ENCODE measurements at places on chromosomes 5 and 9. TPM values are rescaled to one million over a fixed set of nuclear protein-coding genes. Genes with fewer than 3 reads are reported as not detected.
A peak's percentile ranks its signal among the peaks of the same experiment; 100 is the strongest.

IL31RA gene
- 0.90 TPM for total RNA-seq

SMC2 gene
- 12.4 TPM for total RNA-seq

GRCh38 chr9:130692321-130692720 is 1.3 kb upstream of the EXOSC2 start:
- DNase-seq: no peak

DNA sequence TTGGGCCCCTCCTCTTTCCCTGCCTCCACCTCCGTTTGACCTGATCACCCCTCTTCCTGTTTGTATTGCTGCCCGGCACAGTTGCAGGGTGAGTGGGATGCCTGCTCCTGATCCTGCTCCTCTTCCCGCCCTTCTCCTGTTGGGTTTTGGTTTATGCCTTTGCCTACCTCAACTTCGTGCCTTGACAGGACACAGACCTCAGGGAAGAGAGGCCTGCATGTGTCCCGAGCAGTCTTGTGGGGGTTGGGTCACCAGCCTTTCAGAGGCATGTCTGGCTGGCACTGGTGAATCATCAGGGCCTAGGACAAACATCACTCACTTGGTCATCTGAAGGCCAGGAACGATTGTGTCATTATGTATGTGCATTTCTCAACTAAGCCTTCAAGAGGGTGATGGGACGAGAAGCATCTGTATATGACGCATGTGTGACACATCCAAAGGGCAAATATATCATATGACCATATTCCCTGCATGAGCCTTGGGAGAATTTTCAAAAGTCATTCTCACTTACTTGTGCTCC is 56.9 kb downstream of the NPR3 start:
- peak; percentile 99 for DNase-seq

- peak; percentile 59 for DNase-seq
Observed at GRCh38 chr5:66122379-66123034, 21.6 kb upstream of the SREK1 start.

- DNase-seq: peak; percentile 95
Observed at GRCh38 chr5:57442080-57442839, 40.4 kb downstream of the ACTBL2 start.

DNA sequence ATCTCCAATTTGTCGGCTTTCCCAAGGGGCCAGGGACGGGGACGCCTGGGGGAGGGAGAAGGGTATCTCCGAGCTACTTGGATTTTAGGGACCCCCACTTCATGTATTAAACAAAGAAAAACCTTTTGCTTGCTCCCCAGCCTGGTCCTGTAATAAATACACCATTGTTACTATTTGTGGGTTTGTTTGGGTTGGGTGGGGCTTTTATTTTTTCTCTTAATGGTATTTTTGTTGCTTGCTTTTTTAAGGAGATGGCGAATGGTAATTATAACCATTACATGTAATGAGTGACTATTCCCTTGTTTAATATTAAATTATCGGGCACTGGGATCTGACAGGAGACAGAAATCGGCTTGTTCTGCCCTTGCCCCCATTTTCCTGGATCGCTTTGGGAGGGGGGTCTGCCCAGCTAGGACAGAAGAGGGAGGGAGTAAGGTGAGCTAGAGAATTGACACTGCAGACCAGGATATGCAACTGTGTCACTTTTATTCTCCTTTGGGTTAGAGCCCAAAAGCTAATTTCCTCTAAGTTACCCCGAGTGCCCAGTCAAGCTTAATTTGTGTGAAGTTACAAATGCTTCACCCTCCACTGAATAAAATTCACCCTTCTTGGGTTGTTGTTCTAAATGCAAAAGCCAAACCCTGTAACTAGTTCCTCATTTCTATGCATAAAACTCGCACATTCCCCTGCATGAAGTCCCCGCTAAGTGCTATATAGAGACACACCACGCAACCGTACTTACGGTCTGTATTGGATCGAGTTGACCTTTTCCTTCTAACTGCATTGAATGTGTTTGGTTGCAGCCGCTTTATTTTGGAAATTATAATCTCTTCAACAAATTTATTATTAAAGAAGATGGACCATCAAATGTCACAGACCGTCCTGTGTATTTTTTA is 1.6 kb upstream of the ZNF608 start:
- peak; percentile 44 for DNase-seq

- DNase-seq: peak; percentile 24
Observed at GRCh38 chr5:128427921-128428320, 110.1 kb downstream of the FBN2 start.

DNA sequence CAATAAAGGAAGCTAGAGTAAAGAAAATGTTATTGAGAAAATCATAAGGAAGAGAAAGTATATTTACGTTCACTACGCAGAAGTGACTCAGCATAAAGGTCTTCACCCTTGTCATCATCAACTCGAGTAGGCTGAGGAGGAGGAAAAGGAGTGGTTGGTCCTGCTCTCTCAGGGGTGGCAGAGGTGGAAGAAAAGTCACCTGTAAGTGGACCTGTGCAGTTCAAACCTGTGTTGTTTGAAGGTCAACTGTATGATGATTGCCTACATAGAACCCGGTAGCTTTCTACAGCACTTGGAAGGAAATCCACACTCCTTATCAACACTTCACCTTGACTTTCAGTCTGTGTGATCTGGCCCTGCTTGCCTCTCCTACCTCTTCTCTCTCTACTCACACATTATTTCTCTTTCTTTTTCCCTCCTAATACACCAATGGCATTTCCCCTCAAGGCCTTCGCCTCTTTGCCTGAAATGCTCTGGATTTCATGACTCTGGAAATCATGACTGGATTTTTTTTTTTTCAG is 109.3 kb upstream of the CPEB4 start:
- peak; percentile 59 for DNase-seq

- no peak for DNase-seq
Observed at GRCh38 chr9:122222791-122223190, 6.0 kb downstream of the LHX6 start.

DNA sequence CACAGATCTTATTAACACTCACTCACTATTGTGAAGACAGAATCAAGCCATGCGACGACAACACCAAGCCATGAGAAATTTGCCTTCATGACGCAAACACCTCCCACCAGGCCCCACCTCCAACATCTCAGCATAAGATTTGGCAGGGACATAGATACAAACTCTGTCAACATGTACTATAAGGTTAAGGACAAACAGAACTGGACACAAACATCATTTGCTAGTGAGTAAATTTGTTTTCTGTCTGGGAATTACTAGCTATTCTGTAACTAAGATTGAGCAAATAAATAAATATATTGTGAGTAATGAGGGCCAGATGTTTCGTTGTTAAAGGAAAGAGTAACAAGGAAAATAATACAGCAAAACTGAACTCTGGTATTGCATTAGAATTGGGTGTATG is 15.7 kb upstream of the KCNN2 start:
- no peak for DNase-seq

DNA sequence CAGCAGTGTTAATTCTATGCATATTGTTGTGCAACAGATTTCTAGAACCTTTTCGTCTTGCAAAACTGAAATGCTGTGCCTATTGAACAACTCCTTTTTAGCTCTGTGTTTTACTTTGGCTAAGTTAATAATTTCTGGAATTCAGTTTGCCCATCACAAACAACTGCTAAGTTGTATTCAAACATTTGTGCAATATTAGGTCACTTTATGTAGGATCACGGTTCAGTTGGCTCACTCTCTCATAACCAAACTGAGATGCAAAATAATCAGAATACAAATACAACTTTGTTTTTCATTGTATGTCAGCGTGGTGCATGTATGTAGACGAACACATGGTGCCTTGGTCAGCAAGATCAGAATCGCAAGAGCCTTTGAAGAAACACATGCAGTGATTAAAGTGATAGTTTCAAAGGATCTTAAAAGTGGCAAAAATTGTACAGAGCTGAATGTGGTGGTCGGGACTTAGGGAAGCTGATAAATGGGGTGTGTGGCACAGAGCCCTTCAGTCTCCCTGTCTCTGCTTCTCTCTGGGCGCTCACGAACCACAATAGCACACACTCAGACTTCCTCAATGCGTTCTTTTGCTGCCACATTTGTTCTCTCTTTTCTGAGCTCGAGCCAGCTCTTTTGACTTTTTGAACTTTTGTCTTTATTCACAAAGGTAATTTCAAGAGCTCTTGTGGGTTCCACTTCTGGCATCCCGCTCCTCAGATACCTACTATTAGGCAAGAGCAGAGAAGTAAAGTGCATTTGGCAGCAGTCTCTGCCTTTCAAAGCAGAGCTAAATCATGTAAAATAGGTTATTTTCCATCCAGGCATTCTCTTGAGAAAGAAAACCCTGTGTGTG is 112.4 kb upstream of the CTSL start:
- DNase-seq: no peak

DNA sequence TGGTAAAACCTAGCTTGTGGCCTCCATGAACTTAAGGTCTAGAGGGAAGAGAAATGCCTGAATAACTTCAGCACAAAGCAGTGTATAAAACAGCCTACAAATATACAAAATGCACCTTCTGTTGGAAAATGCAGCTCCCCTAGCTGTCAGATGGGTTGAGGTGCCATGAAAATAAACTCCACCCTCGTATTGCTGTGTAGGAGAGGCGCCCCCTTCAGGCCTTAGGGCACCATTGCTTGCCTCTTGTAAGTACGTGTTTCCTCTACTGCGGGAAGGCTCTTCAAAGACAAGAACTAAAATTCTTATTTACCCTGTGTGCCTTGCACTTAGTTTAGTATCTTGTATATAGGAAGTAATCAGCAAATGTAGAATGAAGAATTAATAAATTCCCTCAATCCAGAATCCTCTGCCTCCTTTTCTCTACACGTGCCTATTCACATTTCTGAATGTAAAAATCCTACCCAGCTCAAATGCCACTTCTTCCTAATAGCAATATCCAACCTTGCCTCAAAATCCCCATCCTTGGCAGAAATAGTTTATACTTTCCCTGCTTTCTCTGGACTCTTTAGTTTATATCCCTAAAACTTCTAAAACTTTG is 393.7 kb upstream of the PDE4D start:
- peak; percentile 16 for DNase-seq
